Breast epithelium (tissue), 4 donors: ENCODE measurements at places on chromosomes 2 and 18.

DNA sequence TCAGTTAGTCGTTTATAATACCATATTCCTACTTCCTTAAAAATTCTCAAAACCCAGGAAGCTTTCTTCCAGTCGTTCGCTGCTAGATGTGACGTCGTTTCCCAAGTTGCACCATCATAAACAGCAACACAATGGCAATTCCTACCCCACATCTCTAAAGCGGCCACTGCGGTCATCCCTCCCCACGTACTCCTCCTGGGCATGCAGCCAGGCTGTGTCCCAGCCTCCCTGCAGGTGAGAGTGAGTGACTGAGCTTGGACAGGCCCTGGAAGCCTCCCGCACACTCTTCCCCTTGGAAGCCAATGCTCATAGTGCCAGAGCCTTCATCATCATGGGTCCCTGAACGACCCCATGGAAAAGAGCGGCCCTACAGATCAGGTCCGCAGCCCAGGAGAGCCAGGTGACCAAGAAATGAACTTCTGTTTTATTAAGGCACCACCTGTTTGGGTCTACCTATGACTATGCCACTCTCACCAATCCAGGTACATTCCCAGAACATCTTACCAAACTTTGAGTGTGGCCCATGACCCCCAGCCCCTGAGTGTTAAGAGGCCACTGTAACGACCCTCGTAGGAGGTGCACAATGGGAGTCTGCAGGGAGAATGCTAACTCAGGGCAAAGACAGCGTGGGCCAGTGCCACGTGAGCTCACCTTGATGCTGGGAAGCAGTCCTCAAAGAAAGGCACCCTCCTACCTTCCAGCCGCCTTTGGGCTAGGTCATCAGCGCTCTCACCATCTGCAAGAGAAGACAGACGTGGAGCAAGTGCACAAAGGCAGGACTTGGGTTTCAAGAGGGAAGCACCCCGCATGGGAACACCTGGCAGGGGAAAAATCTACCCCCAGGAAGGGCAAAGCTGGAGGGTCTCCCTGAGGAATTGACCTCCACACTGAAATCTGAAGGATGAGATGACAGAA, 74.7 kb upstream of the RAB6C start:
- no peak for DNase-seq

GRCh38 chr18:54134053-54134452, 90.4 kb downstream of the MBD2 start:
- no peak for DNase-seq

DNA sequence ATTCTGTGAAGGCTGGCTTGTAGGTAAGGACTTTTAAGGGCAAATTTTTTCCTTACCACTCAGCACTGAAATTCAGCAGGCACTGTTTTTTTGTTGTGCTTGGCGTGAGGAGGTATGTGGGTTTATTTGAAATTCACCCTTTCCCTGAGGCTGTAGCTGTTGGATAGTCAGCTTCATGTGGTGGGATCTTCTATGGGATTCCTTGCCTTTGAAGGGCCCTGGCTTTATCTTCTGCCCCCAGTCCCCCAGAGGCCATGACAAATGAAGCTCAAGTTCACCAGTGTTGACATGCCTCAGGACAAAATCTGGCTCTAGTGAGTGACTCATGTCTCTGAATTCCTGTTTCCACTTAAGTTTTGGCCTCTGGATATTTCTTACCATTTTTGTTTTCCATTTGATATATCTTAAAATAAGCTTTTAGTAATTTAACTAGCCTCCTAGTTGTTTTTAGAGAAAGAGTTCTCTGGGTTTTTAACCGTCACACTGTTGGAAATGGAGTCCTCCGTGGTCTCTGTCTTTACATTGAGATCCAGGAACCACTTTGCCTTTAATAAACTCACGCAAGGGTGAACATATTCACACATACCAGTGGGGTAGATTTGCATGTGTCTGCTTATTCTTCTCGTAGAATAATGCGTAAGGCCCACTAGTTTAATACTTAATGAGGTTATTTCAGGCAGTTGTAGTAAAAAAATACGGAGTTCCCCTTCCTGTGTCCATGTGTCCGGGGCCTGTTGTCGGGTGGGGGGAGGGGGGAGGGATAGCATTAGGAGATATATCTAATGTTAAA, 211.1 kb upstream of the FAM98A start:
- no peak for DNase-seq

GRCh38 chr18:24627644-24628315, 167.3 kb downstream of the HRH4 start:
- no peak for DNase-seq

- no peak for DNase-seq
Measured at GRCh38 chr2:168323529-168324021, 76.2 kb upstream of the STK39 start.

- no peak for DNase-seq
Measured at GRCh38 chr18:65523461-65523860, 227.4 kb upstream of the CDH7 start.

DNA sequence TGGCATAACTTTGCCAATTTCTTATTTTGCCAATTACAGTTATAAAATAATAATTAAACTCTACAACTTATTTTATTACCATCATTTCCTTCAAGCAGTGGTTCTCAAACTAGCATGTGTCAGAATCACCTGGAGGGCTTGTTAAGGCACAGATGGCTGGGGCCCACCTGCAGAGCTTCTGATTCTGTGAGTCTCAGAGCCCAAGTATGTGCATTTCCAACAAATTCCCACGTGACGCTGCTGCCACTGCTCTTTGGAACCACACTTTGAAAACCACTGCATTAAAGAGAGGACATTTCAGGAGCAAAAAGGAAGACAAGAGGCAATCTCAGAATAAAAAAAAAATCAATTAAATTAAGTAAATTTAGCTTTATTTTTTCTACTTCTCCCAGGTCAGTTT, 94.0 kb upstream of the HNRNPA3 start:
- no peak for DNase-seq

GRCh38 chr2:10392951-10393639, 55.0 kb downstream of the ODC1 start:
- DNase-seq, result no peak

DNA sequence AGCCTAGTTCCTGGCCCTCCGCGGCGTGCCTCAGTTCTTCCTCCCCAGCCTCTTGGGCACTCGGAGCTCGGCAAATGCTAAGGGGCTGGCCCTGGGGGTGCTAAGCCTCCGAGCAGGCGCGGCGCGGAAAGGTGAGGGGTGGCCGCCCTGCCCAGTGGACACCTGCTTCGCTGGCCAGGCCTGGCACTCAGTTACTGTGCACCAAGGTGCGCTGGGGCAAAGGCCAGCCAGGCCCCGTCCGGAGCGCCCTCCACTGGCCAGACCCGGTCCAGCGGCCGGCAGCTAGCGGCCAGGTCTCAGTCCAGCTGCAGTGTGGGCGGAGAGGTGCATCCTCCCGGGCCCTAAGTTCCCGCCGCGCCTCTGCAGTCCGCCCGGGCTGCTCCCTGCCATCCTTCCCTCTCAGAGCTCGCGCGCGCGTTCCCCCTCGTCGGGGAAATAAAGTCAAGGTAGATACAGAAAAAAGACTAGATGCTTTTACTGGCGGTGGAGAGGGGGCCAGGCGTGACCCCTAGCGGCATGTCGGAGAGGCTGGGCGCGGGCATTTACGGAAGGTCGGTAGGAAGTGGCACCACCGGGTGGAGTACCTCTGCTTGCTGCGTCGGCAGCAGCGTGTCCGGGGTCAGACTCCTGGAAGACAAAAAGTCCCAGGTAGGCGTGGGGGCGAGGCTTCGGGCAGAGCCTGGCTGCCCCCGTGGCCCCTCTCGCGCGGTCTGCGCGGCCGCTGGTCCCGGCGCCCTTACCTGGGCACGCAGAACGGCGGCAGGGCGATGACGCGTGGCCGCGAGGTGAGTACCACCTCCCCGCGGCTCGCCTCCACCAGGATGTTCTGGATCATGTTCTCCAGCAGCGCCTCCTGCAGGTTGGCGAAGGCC, 9.4 kb upstream of the CRYBA2 start:
- peak; percentile 73 for DNase-seq

DNA sequence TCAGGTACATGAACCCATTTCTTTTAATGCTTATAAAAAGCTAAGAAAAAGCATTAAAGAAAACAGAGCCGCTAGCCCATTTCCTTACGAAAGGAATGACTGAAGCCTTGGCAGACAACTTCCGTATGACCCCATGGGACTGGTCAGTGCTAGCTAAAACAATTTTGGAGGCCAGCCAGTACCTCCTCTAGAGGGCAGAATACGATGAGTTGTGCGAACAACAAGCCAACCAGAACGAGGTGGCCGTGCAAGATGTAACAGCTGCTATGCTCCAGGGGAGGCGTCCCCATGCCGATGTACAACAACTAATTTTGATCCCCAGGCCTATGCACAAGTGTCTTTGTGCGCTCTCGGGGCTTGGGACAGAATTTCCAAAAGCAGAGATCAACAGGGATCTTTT, 16.7 kb downstream of the MAP3K2 start:
- no peak for DNase-seq

DNA sequence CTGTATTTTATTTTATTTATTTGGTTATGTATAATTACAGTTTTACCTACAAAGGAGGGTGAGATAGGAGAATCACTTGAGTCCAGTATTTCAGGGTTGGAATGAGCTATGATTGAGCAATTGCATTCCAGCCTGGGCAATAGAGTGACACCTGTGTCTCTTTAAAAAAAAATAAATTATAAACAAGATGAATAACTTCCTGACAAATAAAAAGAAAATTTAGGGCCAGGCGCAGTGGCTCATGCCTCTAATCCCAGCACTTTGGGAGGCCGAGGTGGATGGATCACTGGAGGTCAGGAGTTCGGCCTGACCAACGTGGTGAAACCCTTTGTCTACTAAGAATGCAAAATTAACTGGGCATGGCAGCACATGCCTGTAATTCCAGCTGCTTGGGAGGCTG, 17.3 kb downstream of the MTA3 start:
- no peak for DNase-seq

DNA sequence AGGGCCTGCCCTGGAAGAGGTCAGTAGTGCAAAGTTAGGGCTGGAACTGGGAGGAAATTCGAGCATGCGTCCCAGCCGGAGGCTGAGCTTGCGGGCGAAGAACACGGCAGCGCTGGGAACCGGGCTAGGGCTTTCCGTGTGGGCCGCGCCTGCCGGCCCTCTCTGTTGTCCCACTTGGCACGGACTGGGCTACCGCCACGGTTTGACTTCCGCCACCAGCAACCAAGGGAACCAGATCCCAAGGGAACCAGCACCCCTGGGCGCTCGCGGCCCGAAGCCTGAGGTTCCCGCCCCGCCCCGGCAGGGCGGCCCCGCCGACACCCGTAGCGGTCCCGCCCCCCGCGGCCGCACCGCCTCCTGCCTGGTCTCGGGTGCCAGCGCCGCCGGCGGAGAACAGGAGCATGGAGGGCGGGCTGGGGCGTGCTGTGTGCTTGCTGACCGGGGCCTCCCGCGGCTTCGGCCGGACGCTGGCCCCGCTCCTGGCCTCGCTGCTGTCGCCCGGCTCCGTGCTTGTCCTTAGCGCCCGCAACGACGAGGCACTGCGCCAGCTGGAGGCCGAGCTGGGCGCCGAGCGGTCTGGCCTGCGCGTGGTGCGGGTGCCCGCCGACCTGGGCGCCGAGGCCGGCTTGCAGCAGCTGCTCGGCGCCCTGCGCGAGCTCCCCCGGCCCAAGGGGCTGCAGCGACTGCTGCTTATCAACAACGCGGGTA, at the start of gene SPR:
Gene SPR, plus strand, starts transcription at position 377 of the 708 bp plus-strand sequence. Its CDS starts 25 bp downstream, at position 402.
- peak; percentile 34 for DNase-seq

GRCh38 chr2:235870515-235870914, 297.7 kb downstream of the GBX2 start:
- DNase-seq, result no peak

- no peak for DNase-seq
Measured at GRCh38 chr2:127058246-127058953, 48.6 kb downstream of the BIN1 start.

DNA sequence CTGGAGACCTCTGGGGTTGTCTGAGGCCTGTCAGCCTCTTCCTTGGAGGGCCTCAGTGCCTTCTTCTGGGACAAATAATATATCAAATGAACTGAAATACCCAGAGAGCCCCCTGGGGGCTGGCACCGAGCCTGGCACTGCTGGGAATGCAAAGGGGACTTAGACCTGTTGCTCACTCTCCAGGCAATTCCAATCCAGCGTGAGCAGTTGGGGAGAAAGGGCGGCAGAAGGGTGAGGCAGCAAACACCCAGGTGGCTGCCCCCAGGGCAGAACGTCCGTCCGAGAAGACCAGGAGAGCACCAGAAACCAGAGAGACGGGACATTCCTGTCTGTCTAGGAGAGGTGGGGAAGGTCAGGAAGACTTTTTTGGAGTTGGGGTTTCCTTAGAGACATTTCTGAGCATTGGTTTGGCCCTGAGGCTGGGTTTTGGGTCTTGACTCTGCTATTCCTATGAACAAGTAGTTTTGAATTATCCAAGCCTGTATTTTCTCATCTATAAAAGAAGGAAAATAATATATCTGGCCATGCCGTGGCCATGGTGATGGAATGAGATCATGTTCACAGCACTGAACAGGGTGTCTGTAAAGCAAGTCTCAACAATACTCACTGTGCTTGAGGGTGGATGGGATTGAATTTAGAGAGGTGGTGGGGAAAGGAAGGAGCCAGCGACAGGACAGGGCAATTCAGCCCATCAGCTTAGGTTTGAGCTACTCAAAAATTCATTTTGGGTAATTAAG, 44.3 kb upstream of the ZBTB7C start:
- DNase-seq, result peak; percentile 79

DNA sequence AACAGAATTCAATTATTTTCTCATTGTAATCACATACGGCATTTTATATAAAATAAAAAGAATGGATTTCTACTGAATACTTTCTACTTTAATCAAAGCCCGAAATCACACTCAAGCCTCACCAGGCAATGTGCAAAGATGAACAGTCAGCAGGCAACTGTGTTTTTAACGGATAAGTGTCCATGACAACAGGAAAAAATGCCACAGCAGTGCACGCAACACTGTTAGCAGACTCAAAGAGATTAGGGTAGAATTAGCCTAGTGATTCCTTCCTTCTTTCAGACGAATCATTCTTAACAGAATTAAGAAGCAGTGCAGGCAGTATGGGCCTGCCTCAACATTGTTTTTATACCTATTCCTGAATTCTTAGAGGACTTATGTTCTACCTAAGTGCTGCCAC, 135.6 kb downstream of the CDH2 start:
- no peak for DNase-seq

- DNase-seq, result no peak
Measured at GRCh38 chr18:22552899-22553460, 135.3 kb upstream of the CTAGE1 start.

DNA sequence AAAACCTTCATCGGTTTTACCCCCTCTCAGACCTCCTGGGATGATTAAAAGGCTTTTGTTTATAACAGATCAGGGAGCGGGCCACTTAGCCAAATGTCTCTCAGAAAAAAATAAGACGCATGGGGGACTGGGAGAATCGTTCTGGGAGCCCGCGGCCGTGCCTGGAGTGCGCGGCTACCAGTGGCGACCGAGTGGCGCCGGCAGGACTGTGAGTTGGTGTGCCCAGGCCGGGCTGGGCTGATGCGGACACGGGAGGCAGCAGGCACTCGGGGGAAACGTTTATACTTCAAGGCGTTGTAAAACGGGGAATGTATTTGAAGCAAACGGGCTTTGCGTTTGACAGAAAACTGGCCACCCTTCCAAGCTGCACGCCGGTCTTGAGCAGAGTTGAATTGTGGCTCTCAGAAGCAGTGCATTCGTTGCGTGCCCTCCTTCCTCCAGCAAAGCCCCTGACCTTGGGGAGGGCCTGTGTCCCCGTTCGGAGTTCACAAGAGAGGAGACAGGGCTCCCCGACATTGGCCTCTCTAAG, 4.7 kb upstream of the HOXD10 start:
- no peak for DNase-seq

- DNase-seq, result no peak
Measured at GRCh38 chr2:236552212-236552542, 17.4 kb upstream of the ACKR3 start.

GRCh38 chr2:238459081-238459629, 32.4 kb downstream of the ASB1 start:
- peak; percentile 36 for DNase-seq
